Activated gamma-delta T cell treated with Interleukin-2 at 50 U/mL for 16 hours (primary cell): ENCODE measurements at places on chromosomes 4 and X.
A peak's percentile ranks its signal among the peaks of the same experiment; 100 is the strongest.

GRCh38 chr4:35520059-35520458 is 724.3 kb downstream of the ARAP2 start:
- DNase-seq = no peak

DNA sequence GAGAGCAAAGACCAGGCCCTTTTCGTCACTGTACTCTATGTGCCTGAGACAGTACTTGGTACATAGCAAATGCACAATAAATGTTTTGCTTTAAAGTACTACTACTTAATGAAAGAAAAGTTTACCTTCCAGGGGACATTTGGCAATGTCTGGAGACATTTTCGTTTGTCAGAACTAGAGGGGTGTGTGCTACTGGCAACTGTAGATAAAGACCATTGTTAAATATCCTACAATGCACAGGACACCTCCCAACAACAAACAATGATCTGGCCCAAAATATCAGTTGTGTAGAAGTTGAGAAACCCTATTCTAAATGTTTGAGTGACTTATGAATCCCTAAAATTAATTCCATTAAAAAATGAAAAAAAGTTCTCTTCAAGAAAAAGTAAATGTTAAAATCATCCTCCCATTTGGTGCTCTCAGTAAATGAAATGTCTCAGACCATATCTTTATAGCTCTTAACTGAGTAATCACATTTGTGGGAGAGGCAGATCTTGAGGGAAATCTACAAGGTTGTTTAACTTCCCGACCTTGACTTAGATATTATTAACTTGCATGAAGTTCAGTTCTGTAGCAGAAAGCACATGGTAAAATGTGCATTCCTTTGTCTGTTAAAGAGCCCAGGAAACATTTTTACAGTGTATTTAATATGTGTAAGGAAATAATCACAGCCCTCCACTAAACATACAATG is 18.5 kb downstream of the EGFL6 start:
- no peak for DNase-seq

- DNase-seq = no peak
Measured at GRCh38 chr4:112979881-112980421, 69.5 kb upstream of the ANK2 start.

DNA sequence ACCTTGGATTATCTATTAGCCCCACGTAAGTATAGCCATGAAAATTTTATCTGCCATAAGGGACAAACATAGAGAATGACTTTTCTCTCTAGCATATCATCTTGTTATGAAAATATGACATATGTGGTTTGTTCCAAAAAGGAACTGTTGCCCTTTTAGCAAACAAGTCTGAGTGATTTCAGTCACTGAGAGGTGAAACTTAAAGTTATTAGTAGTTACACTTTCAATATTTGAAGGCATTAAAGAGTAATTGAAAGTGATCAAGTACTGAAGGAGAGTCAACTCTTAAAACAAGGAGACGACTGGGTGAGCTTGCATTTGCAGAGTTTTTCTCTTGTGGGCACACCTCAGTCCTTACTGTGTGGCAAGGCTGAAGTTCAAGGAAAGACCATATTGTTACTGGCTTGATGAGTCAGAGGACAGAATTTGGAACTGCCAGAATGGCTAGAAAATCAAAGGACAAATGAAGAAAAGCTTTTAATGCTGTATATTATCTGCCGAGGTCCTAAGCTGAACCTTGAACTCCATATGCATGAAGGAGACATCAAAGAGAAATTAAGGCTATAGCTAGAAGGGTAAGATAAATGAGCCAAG is 205.1 kb upstream of the EMCN start:
- no peak for DNase-seq

- DNase-seq = no peak
Measured at GRCh38 chrX:16838202-16839066, 31.7 kb downstream of the RBBP7 start.

DNA sequence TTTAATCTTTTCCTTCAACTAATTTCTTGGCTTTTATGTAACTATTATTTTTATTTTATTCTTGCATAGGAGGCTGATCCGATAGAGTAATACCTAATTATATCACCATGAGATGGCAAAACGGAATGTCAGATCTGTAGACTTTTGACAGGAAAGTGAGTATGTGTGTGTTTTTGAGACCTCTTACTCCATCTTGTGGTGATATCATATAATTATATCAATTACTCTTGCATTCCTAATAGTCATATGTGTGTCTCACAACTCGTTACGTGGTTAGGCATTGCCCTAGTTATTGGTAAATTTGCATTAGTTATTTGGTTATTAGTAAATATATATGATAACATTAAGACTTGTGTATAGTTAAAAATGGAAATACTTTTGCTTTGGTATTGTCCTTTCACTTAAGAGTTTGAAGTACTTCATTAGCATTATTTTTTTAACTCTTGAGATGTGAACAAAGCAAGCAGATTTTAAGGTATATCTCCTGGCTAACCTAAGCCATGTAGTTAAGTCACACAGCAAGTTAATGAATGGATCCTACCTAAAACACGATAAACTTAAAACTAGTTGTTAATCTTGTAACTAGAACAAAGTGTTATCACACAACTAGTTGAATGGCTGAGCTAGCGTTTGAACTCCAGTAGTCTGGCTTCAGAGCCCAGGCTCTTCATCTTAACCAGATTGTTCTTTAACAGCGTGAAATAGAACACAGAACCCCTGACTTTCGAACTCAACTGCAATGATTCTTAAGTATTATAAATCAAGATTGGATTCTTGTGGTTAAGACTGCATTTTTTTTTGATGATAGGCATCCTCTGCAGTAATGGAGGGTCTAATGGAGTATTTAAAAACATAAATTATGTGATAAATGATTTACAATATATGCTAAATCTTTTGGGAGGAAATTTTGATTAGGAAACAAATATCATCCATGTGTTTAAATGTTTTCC is 67.1 kb downstream of the PGRMC2 start:
- DNase-seq = no peak

DNA sequence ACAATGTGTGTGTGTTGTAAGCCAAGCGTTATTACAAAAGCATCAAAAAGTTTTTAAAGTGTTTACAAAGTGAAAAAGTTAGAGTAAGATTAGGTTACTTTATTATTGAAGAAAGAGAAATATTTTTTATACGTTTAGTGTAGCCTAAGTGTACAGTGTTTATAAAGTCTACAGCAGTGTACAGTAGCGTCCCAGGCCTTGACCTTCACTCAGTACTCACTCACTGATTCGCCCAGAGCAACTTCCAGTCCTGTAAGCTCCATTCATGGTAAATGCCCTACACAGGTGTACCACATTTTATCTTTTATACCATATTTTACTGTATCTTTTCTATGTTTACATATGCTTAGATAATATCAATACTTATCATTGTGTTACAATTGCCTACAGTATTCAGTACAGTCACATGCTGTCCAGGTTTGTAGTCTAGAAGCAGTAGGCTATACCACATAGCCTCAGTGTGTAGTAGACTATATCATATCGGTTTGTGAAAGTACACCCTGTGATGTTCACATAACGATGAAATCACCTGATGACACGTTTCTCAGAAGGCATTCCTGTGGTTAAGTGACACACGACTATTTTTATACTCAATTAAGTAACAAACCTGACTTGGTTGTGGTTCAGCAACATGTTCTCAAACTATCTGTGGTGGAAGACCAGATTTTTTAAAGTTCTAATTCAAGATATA is 152.0 kb upstream of the EDNRA start:
- DNase-seq = no peak

- DNase-seq = no peak
Measured at GRCh38 chr4:99947608-99948007, 1.2 kb upstream of the DNAJB14 start.

DNA sequence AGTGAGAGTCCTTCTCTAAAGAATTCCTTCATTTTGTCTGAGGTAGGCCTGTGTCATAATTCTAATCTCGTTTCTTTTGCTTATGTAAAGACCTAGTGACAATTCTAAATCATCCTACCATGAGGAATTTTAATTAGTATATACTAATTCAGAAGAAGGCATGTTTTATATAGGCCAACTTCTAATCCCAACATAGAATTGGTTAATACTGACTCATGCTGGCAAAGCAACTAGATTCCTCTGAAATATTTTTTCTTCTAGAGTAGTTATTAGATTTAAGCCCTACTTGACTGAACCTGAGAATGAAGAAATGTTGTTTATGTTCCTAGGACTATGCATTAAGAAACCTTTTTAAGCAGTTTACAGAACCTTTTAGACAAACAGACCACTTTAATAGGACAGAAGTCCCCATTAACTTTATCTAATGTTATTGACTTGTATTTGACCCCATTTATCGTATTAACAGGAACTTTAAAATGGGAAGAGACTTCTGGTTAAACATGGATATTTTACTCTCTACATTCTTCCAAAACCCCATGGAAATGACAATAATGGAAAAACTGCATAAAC is 56.1 kb upstream of the EIF1AX start:
- no peak for DNase-seq

DNA sequence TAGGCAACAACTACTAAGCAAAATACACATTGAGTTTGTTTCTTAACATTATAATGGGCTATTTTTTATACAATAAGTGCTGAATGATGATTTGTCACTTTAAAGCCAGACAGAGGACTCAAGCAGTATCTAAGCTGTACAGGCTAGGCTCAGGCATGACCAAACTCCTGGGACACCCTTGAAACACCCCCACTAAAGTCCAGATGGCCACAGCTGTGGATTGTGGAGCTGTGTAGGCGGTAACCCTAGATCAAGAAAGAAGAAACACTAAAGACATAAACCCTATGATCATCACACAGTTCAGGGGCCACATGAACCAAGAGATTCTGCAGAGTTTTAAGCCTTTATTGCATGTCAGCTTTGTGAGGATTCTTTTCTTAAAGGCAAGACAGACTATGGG is 25.1 kb downstream of the TAB3 start:
- no peak for DNase-seq

GRCh38 chr4:155999725-156000124 is 46.1 kb upstream of the CTSO start:
- no peak for DNase-seq

DNA sequence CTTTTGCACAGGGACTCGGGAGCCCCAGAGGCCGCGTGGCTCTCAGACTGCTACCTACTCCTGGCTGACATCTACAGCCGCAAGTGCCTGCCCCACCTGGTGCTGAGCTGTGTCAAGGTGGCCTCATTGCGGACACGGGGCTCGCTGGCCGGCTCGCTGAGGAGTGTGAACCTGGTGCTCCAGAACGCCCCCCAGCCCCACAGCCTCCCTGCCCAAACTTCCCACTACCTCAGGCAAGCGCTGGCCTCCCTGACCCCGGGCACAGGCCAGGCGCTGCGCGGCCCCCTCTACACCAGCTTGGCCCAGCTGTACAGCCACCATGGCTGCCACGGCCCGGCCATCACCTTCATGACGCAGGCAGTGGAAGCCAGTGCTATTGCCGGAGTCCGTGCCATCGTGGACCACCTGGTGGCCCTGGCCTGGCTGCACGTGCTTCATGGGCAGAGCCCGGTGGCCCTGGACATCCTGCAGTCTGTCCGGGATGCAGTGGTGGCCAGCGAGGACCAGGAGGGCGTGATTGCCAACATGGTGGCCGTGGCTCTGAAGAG is 28.8 kb downstream of the SH3TC1 start:
- no peak for DNase-seq

DNA sequence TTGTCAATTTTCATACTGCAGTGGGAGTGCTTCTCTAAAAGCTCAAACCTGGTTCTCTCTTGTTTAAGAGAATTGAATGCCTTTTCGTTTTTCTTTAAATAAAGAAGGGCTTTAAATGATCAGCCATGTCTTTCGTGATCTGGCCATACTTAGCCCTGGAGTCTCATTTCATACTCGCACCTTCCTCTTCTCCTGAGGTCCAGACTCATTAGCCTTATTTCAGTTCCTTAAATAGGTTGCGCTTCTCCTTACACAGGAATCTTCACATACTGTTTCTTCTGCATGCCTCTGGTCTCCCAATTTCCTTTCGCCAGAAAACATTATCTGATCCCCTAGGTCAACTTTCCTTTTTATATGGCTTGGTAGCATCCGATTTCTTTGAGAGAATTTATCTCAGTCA is 565.6 kb upstream of the TENM3 start:
- DNase-seq = no peak

- DNase-seq = no peak
Measured at GRCh38 chrX:131894995-131895394, 128.1 kb upstream of the STK26 start.

DNA sequence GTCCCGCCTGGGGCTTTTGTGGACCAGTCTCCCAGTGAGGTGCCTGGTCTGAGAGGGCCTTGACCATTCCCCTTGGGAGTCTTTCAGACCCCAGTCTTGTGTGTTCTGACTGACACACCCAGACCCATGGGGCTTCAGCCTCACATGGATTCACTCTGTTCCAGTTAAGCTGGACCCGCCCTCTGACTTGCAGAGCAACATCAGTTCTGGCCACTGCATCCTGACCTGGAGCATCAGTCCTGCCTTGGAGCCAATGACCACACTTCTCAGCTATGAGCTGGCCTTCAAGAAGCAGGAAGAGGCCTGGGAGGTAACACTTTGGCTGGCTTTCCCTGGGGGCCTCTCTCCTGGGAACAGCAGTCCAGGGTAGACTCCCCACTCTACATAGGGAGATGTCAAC is 6.8 kb downstream of the IL9R start:
- no peak for DNase-seq

- peak; percentile 92 for DNase-seq
Measured at GRCh38 chr4:98143001-98143899, at the start of gene STPG2. Gene STPG2 (minus strand): TSS chr4:98143476.

- no peak for DNase-seq
Measured at GRCh38 chr4:77201857-77202256, 44.9 kb downstream of the CCNG2 start.

GRCh38 chrX:14825851-14826250 is 47.0 kb downstream of the FANCB start:
- DNase-seq = no peak

DNA sequence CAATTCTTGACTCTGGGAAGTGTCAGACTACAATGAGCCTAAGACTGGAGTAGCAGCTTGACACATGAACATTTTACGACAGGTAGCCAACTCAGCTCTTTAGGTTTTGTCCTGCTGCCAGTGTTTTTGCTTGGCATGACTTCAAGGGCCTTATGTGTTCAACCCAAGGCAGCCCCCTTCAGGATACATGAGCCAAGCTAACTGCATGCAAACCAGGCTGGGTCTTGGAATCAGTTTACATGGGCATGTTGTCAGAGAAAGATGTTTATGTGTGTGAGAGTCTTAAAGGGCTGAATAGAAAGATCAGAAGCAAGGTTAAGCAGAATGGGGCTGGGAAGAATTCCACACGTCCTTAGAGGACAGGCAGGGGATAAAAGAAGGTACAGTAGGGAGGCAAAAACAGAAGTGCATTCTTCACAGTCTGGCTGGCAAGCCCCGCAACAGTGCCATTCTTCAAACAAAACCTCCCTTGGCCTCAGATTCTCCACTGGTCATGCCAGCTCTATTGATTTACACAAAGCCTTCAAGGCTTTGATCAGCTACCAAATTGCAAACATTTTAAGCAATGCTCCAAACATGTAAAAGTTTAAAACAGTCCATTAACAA is 97.3 kb downstream of the NKX6-1 start:
- DNase-seq = no peak

GRCh38 chr4:147829401-147830101 is 97.7 kb downstream of the ARHGAP10 start:
- no peak for DNase-seq

DNA sequence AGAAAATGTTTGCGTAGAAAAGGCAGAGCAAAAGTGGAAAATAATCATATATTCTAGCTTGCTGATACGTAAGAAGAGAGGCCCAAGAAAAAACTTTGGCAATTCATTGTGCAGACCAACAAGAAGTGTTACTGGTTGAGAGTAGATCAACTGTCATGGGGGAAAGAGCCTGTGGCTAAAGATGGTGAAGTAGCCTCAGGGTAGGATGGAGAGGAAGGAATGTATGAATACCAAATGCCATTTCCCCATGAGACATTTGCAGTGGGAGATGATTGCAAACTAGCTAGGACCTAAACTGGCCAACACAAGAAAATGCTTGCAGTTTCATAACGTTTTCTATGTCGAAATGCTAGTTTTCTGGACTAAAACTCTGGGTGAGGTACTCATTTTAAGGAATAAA is 47.7 kb upstream of the ADGRL3 start:
- no peak for DNase-seq
